ENCODE measurements at places on chromosomes 6 and 20.

DNA sequence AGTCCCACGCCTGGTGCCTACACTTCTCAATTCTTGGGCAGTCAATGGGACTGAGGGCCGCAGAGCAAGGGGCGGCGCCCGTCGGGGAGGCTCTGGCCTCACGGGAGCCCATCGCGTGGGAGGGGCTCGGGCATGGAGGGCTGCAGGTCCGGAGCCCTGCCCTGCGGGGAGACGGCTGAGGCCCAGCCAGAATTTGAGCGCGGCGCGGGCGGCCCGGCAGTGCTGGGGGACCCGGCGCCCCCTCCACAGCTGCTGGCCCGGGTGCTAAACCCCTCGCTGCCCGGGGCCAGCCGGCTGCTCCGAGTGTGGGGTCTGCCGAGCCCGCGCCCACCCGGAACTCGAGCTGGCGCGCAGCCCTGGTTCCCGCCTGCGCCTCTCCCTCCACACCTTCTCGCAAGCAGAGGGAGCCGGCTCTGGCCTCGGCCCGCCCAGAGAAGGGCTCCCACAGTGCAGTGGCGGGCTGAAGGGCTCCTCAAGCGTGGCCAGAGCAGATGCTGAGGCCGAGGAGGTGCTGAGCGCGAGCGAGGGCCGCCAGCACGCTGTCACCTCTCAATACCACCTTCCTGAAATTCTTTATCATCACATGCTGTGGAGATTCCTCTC is 58.5 kb downstream of the BAK1 start:
- no peak for DNase-seq

- no peak for DNase-seq
Observed at GRCh38 chr6:156878681-156879080, 101.5 kb downstream of the ARID1B start.

GRCh38 chr6:132490478-132491204 is 22.3 kb downstream of the STX7 start:
- no peak for DNase-seq

DNA sequence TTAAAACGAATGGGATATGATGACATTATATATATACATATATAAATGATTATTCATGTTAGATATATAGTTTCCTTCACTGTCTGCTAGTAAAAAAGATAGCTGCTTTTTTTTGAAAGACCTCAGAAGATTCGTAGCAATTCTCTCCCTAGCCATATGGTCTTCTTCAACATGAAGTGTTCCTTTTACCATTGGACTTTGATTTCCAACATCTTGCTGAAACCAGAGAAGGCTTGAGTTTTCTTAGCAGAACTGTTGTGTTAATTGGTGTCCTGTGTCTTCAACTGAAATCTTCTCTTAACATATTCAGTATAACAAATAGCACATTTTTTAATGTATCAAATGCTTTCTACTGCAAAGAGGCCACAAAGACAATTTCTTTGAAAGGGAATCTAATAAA is 55.3 kb downstream of the FNDC1 start:
- DNase-seq, result no peak

- DNase-seq, result no peak
Observed at GRCh38 chr20:63598479-63599395, 24.7 kb upstream of the HELZ2 start.

DNA sequence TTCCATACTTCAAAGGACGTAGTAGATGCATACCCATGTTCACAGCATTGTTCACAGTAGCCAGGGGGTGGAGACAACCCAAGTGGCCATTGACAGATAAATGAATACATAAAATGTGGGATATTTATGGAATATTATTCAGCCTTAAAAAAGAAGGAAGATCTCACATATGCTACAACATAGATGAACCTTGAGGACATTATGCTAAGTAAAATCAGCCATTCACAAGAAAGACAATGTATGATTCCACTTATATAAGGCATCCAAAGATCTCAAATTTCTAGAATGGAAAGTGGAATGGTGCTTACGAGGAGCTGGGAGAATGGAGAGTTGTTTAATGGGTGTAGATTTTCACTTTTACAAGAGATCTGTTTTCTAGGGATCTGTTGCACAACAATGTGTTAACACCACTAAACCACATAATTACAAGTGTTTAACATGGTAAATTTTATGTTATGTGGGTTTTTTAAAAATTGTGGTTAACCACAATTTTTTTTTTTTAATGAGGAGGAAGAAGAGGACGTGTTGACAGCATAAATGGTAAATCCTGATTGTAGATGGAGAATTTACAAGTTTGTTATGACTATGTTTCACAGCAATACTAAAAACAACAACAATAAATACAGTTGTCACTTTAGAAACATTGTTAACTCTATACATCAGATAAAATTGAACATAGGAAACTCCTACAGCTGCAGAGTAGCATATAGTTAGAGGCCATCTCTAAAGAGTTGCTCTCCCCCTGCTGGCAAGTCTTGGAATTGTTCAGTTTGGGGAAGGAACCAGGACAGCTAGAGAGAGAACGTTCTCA is 41.6 kb downstream of the CCN2 start:
- peak; percentile 69 for DNase-seq

GRCh38 chr6:168097221-168097620 is 18.2 kb upstream of the FRMD1 start:
- no peak for DNase-seq

Measured in GF-D8 (cell line).